ENCODE measurements at places on chromosomes 2 and 18.

- DNase-seq: no peak
Observed at GRCh38 chr18:73852789-73853549, 294.7 kb downstream of the FBXO15 start.

GRCh38 chr2:9310377-9310776 is 103.8 kb downstream of the ASAP2 start:
- DNase-seq: no peak

DNA sequence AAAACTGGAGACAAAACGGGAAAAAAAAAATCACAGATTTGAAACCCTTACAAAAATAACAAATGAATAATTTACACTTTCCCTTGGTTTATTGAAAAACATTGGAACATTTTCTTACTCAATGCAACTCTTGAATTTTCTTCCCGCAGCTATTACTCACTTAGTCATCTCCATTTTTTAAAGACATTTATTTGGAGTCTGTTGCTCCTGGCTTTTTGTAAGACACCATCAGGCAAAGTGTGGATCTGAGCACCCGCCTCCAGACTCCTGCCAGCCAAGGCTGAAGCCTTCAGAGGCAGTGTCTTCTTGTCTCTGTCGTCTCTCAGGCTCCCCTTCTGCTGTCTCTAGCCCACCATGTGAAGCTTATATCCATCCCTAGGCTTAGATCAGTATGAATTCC is 46.2 kb downstream of the TRIB2 start:
- no peak for DNase-seq

GRCh38 chr2:100588071-100588786 is 25.4 kb downstream of the PDCL3 start:
- DNase-seq: no peak

DNA sequence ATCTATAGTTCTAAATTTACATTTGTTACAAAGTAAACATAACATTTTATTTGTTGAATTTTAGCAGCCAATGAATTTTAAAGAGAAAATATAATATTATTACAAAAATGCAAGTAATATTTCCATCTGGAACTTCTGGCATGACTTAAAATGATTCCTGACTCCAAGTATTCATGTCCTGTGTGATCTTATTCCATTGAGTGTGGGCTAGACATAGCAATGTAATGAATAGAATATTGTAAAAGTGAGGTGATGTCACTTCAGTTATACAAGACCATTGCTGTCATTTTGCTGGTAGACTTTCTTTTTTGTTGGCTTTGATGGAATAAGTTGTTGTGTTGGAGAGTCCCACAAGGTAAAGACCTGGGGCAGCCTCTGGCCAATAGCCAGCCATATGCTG is 912.2 kb upstream of the PIK3C3 start:
- DNase-seq: no peak

DNA sequence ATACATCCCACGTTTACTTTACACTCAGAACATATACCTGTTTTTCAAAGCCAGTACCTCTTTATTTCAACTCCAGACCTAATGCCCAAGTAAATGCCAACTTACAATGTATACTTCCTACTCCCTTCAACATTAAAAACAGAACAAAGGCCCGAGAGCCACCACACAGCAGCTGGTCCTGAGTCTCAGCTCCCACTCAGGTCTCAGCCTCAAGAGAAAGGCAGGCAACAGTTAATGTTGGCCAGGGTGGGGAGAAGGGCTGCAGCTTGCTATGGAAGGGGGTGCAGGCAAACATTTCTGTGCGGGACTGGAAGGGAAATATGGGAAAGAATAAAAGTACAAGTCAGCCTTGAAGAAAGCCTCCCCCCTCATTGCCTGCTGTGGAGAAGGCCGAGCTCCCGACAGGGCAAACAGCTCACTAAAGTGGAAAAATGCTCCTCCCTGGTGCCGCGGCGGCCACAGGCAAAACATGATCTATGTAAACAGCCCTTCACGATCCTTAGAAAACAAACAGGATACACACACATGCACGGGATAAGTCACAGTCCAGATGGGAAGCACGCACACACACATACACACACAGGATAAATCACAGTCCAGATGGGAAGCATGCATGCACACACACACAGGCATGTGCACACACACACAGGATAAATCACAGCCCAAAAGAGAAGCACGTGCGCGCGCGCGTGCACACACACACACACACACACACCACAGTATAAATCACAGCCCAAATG is 67.4 kb downstream of the ADNP2 start:
- no peak for DNase-seq

DNA sequence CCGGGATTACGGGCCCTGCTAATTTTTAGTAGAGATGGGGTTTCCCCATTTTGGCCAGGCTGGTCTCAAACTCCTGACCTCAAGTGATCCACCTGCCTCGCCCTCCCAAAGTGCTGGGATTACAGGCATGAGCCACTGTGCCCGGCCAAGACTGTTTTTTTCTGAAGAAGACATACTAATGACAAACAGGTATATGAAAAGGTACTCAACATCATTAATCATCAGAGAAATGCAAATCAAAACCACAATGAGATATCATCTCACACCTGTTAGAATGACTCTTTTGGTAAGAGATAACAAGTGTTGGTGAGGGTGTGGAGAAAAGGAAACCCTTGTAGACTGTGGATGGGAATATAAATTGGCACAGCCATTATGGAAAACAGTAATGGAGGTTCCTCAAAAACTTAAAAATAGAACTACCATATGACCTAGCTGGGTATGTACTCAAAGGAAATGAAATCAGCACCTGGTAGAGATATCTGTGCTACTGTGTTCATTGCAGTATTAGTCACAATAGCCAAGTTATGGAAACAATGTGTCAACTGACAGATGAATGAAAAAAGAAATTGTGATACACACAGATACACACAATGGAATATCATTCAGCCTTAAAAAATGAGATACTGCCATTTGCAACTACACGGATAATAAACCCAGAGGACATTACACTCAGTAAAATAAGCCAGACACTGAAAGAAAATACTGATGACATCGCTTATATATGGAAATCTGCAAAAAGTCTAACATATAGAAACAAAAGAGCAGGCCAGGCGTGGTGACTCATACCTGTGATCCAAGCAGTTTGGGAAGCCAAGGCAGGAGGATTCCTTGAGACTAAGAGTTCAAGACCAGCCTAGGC is 20.8 kb downstream of the SOS1 start:
- no peak for DNase-seq

- DNase-seq: no peak
Observed at GRCh38 chr2:204161886-204162285, 225.3 kb downstream of the ICOS start.

- no peak for DNase-seq
Observed at GRCh38 chr2:216670266-216671080, 24.9 kb downstream of the IGFBP5 start.

DNA sequence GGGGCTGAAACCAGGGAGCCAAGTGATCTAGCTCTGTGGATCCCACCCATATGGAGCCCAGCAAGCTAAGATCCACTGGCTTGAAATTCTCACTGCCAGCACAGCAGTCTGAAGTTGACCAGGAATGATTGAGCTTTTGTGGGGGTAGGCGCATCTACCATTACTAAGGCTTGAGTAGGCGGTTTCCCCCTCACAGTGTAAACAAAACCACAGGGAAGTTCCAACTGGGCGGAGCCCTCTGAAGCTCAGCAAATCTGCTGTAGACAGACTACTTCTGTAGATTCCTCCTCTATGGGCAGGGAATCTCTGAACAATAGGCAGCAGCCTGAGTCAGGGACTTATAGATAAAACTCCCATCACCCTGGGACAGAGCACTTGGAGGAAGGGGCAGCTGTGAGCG is 96.7 kb downstream of the CCDC148 start:
- no peak for DNase-seq

GRCh38 chr2:133568172-133568571 is at the start of gene NCKAP5:
Gene NCKAP5, minus strand, starts transcription at chr2:133568463. Its CDS starts 50,937 bp downstream, at chr2:133517526.
- DNase-seq: no peak

DNA sequence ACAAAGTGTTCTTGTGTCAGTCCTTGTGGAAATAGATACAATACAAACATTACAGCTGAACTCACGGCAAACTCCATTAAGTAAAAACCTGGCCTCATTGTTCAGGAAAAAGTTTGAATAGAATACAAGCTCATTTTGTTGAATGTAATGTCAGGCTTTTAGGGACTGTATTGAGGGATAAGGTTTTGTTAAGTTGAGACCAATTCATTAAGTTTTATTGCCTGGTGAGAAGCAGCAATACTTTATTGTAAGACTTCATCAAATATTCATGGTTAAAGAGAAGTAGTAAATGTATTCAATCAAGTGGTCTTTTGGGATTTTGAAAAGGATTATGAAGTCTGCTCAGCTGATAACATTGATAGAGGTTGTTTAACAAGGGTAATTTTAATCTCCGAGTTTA is 35.4 kb upstream of the METAP1D start:
- peak; percentile 43 for DNase-seq

- DNase-seq: no peak
Observed at GRCh38 chr2:231308631-231309428, 86.7 kb upstream of the B3GNT7 start.

- DNase-seq: no peak
Observed at GRCh38 chr2:239954166-239955086, 70.7 kb downstream of the NDUFA10 start.

DNA sequence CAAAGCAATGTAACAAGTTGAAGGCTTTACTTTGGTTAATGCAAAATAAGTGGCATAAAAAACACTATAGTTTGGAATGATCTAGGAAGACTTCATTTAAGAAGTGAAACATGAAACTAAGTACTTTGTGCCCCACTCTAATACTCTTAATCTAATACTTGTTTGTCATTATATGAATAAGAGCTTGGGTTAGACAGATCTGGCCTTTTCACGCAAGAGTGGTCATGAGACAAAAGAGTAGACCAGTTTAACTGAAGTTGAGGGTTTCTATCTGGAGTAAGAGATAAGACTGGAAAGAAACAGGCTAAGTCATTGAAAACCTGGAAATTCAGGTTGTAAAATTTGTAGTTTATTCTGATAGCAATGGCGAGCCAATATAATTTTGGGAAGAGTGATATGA is 2.8 kb downstream of the SLC30A6 start:
- DNase-seq: no peak

DNA sequence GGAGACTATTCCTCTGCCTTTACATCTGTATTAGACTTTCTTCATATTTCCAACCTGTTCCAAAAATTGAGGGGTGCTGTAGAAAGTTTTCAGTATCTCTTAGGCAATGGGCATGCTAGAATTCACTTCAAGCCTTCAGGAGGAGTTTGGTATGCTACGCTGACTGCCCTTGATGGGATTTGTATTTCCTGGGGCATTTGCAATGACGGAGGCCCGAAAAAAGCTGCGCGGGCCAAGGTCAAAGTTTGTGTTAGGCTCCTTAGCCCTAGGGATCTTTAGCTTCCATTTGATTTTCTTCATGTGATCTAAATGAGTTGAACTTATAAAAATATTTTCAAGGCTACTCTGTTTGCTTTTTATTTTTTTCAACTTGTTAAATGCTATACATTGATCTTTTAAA is 5.1 kb downstream of the CPS1 start:
- DNase-seq: no peak

DNA sequence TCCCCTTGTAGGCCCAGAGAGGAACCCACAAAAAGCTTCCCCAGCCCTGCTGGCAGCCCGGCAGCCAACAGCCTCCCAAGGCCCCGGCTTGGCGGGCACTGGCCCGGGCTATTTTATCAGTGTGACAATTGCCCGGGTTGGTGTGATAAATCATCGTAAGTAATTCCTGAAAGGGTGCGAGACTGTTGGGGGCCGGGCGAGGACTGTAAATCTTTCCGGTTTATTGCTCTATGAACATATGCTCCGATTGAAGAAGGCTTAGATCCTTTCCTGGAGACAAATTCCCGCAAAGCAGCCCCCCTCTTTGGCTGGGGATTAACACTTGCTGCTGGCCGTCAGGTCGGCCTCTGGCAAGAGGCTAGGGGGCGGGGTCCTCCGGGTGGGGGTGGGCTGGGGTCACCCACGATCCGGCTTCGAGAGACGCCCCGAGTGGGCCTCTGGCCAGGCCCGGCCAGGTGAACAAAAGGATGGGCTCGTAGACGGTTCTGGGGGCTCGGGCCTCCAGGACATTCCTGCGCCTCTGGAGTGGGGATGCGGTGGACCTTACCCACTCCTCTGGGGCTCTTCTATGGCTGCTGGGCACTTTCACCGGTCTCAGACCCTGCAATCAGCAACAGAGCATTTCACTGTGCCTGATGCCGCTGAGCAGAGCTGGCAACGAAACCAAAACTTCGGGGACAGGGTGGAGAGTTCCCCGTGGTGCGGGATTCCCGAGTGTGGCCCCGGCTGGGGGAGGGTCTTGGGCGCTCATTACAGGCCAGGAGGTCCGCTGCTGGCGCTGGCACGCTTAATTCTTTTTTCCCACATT is 2.0 kb downstream of the HOXD3 start:
- DNase-seq: no peak

DNA sequence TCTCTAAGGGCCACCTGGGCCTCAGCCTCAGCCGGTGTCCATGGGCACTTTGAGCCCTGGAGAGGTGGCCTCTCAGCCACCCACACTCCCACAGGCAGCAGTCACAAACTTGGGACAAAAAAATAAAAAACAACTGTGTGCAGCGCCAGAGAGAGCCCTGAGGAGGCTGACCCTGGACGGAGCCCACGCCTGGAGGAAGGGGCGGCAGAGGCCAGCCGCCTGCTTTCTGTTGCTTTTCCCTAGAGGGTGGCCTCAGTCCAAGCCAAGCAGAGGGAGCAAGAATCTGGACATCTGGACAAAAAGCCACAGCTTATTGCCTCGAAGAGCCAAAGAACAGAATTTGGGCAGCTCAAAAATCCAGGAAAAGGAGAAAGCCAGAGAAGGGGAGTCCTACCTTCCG is 43.3 kb upstream of the LDLRAD4 start:
- no peak for DNase-seq

GRCh38 chr2:9201185-9201891 is 5.3 kb upstream of the ASAP2 start:
- DNase-seq: no peak

- DNase-seq: no peak
Observed at GRCh38 chr2:43708178-43708577, 31.9 kb upstream of the C1GALT1C1L start.

GRCh38 chr2:42851740-42852250 is 59.4 kb upstream of the HAAO start:
- no peak for DNase-seq

DNA sequence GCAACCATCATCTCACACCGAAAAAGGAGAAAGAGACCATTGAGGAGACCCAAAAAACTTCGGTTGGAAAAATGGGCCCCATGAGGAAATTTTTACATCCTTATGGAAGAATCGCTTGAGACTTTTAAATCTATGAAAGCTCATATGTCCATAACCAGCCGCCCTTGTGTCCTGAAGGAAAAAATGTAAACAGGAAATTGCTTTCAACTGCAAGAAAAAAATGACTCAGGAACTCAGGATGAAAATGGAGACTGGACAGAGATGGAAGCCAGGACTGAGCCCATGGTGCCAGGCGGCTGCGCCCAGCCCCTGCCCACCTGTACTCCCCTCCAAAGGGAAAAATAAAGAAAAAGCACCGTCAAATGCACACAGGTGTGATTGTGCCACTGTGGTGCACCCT is 81.5 kb upstream of the SLC66A3 start:
- no peak for DNase-seq

DNA sequence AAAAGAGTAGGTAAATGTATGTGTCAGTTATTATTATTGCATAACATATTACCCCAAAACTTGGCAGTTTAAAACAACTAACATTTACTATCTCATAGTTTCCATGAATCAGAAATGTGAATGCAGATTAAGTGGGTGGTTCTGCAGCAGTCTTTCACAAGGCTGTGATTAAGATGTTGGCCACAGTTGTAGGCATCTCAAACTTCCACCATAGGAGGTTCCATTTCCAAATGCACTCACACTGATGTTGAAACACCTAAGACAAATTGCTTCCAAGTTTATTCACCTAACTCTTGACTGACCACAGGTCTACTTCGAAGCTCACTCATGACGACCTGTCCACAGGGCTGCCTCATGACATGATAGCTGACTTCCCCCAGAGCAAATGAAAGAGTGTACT is 360.8 kb downstream of the GRB14 start:
- no peak for DNase-seq

- DNase-seq: no peak
Observed at GRCh38 chr2:200746301-200746700, 65.4 kb upstream of the BZW1 start.

Measured in NCI-H748 treated with DMSO at 0.1 percent for 48 hours (cell line).